ENCODE measurements at places on chromosomes 1 and 21. TPM values are rescaled to one million over a fixed set of nuclear protein-coding genes. Genes with fewer than 3 reads are reported as not detected.
A peak's percentile ranks its signal among the peaks of the same experiment; 100 is the strongest.

DNA sequence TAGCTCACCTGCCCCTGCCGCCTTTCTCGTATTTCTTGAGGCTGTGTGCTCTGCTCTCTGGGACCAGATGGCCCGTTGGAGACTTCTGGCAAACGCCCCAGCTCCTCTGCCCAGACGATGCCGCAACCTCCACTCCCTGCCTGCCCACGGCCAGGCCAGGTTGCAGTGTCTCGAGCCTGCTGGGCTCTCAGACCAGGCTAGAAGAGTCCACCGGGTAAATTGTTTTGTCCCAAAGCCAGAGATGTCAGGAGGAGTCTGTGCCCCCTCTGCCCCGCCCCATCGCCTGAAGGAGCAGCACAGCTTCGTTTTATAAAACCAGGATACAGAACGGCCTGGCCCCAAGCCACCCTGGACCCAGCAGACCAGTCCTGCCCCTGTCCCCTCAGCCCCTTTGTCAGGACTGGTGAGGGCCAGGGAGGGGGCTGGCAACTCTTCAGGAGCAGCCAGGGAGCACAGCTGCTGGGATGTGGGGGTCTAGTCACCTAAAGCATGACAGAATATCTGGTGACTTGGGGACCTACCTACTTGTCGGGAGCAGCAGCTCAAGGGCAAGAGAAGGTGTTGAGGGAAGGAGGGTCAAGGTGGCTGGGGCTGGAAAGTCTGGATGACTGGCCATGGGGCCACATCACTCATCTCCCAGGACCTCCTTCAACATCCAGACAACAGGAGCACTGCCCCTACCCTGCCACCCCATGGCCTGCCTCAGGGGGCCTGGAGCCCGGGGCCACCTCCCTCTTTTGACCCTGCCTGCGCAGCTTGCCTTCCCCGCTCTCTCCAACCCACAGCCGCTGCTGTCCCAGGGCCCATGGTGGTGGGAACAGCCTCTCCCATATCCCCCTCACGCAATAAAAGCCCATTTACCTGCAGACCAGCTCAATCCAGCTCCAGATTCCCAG is 33.9 kb upstream of the LBR start:
- no peak for DNase-seq

GRCh38 chr1:163672976-163673758 is 351.4 kb downstream of the NUF2 start:
- no peak for DNase-seq

DNA sequence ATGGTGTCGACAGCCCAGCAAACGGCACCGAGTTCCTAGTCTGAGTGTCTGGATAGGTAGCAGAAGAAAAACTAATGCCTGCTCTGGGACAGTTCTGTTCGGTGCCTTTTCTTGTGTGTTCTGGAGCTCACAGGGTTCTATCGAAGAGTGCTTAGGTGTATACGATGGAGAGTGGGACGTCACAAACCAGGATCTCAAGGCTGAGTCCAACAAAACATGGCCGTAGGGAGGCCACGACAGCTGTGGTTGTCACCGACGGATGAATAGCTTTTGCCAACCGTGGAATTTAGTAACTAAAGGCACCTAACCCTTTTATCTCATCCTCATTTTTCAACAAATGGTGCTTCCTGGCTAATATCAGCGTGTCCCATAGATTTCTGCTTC is 635 bp upstream of the SYNJ1 start:
- DNase-seq, result no peak

GRCh38 chr1:201769966-201770365 is 59.0 kb upstream of the IPO9 start:
- no peak for DNase-seq

DNA sequence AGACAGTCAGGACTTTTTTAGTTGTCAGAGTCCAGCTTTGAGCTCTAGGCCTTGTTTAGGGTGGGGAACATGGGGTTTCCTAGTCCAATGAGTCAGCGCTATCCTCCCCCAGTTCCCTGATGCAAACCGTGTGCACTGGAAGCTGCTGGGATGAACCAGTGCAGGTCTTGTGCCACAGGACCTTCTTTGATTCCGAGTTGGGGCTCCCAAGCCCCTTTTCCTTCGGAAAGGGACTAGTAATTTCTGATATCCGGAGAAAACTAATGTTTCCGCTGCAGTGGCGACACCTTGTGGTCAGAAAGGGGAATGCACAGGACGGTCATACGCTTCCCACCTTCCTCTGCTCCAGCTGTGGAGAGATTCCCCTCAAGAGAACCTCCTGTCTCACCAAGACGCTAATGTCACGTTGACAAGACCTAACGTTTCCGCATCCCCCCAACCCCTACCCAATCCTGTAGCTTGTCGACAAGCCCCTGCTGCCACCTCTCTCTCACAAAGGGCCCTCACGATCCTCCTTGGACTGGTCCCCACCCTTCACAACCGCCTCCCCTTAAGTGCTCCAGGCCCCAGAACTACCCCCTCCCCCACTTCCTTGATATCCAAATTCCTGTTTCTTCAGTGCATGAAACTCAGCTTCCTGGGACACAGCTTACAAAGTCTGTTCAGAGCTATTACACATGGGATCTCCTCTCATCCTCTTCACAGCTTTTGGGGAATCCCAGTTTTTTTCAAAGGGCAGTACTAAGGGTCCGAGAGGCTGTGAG is 30.9 kb downstream of the GPA33 start:
- peak; percentile 78 for DNase-seq

- DNase-seq, result no peak
Measured at GRCh38 chr1:218384581-218384993, 39.5 kb downstream of the TGFB2 start.

Gene B3GALT5
- total RNA-seq, result not detected

Gene SERINC2
- 40.6 TPM for total RNA-seq

Gene KRTAP21-2
- total RNA-seq, result not detected

Gene TEX38
- not detected for total RNA-seq
